ENCODE measurements at places on chromosomes 6 and 20.
A peak's percentile ranks its signal among the peaks of the same experiment; 100 is the strongest.

DNA sequence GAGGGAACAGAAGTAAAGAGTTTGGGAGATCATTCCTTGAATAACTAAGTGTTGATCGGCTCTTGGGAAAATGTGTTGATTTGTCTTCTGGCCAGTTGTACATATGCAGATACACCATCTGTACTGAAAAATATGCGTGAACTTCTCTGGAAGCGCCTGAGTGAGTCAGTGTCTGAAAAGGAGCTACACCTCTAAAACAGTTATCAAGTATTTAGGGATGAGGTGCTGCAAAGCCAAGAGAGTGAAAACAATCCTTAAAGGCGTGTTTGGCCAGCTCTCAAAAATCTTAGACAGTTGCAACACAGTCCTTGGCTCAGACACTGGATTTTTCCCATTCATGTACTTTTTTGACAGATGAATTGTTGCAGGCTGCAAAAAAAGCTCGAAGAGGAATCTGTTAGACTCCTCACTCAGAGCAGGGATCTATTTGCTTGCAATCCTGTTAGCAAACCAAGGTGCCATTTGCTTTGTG is 61.3 kb downstream of the BMP6 start:
- peak; percentile 9 for DNase-seq

GRCh38 chr20:63855363-63856097 is 5.8 kb upstream of the ABHD16B start:
- DNase-seq, result no peak

GRCh38 chr6:20985821-20986220 is 451.6 kb downstream of the CDKAL1 start:
- no peak for DNase-seq

GRCh38 chr6:30721198-30722024 is 1.3 kb downstream of the TUBB start:
- DNase-seq, result peak; percentile 90

DNA sequence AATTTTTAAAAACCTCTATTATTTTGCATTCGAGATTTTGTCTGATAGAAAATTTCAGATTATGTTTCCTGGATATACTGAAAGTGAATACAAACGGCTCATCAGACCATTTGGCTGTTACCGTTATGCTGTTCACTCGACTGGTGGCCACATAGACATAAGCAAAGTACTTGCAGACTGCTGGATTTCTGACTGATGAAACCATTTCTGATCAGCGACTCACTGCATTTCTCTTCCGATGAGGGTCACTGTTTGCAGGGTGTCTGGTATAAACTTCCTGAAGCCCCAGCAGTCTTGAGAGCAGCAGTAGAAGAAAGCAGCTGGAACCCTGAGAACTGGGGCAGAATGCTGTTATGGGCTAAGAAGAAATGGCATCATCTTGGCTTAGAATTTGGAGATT is 17.7 kb downstream of the SNX9 start:
- no peak for DNase-seq

- DNase-seq, result no peak
These were observed 13.5 kb upstream of the PREX1 start for GRCh38 chr20:48841196-48841874.

DNA sequence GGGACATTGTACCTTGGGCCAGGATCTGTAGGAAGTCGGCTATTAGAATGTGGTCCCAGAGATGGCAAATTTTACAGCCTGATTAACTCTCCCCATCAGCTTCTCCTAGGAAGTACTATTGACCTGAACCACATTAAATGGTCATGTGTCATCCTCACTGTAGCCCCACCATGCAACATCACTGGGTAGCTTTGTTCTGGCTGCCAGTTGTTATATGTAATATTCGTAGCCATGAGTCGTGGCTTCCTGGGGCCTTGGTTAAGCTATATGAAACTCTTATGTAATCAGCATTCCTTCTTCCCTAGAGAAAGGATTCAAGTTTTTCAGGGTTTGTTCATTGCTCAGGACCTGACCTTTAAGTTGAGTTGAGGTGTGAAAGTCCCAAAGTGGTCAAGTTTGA is 125.7 kb downstream of the ANKS1A start:
- DNase-seq, result no peak
